NCI-H1436 (cell line): ENCODE measurements at places on chromosomes 16 and 17.

DNA sequence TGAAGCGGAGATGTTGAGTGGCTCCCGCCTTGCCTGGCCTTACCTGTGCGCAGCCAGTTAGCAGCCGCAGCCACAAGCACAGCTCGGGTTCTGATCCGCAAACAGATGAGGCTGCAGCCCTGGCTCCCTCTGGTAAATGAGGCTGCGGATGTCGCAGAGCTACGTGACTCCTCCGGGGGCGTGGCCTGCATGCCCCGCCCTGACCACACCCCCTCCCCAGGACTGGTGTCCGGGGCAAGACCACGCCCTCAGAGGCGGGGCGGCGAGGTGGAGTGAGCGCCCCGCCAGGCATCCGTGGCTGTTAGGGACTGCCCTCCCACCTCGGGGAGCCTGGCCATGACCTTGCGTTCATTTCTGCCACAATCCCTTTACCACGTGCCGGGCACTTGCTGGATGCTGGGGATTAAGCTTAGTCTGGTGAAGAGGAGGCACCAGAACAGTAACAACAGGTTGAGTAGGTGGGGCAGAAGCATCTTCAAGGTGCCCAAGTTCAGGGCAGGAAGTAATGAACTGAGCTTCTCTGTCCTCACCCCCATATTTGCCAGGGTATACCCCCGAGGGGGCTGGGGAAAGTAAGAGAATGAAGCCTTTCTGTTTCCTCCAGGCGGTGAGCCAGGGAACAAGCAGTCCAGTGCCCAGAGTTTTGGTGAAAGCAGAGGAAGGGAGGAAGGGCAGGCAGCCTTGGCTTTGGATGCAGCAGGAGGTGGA lies at the start of gene ALDOC:
TSS of gene ALDOC (minus strand) at position 138 of the 708 bp plus-strand sequence. CDS start 1,363 bp downstream, outside the sequence.
- peak; percentile 99 for DNase-seq

DNA sequence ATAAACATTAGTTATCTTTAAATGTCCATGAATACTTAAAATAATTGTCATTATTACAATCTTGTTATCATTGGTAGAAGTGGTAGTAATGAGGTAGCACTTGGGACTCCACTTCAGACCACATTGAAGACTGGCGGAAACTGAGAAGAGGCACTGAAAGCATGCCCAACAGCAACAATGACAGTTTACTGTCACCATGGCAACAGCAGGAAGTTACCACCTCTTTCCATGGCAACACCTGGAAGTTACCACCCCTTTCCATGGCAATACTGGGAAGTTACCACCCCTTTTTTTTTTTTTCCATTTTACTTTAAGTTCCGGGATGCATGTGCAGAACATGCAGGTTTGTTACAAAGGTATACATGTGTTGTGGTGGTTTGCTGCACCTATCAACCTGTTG lies 494.9 kb upstream of the RBFOX1 start:
- DNase-seq: no peak

- DNase-seq: no peak
These were observed 19.7 kb upstream of the CDR2 start for GRCh38 chr16:22394121-22394520.

- DNase-seq: no peak
These were observed 34.1 kb downstream of the EEF2K start for GRCh38 chr16:22240023-22240710.

DNA sequence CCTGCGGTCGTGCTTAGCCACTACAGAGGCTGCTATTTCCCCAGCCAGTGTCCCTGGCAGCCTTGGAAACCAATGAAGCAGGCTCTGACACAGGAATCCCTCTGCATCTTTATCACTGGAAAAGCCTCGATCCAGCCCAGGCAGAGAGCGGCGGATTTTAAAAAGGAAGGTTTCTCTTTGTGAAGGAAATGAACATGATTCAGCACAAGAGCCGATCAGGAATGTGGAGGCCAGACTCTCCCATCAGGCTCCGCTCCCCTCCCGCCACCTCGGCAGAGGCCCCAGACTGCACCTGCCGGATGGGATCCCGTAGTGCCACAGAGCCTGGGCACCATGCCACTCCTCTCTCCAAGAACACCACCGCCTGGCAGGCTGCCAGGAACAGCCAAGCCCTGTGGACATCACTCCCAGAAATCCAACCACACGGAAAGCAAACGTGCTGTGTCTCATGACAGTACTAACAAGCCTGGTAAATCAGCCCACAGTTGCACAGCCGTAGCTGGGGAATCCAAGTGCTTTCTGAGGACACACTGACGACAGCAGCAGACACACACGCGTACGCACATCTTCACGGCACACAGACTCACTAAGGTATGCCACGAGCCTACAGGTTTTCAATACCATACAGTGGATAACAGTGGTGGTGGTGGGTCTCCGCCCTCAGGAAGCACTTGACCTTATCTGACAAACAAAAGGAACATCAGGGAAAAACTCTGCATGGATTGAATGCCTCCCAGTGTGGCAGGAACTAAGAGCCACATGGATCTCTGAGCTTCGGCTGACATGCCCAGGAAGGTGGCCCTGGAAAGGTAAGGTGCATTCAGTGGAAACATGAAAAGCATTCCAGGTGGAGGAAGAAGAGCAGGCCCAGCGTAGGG lies 5.4 kb downstream of the LRRC75A start:
- peak; percentile 80 for DNase-seq

- no peak for DNase-seq
These were observed 709 bp downstream of the STAT5A start for GRCh38 chr17:42288803-42289610.

GRCh38 chr17:4177806-4178205 lies 34.8 kb downstream of the CYB5D2 start:
- DNase-seq: no peak

GRCh38 chr16:53094013-53094630 lies 39.3 kb downstream of the CHD9 start:
- no peak for DNase-seq

GRCh38 chr17:77898521-77899434 lies 59.7 kb upstream of the TNRC6C start:
- no peak for DNase-seq

GRCh38 chr16:9366048-9366969 lies 274.9 kb downstream of the HAPSTR1 start:
- DNase-seq: no peak

DNA sequence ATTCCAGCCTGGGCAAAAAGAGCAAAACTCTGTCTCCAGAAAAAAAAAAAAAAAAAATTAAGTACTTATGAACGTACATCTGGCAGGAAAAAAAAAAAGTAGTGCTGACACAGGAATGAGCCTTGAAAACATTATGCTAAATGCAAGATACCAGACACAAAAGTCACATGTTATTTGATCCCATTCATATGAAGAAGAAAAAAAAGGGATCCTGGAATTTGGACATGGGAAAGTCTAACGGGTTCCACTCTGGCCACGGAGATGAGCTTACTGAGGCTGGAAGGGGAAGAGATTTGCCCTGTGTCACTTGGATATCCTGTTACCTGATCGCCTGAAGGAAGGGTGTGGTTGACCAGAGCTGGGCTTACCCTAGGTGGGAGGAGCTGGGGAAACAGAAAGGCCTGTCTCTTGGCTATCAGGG lies 251.9 kb downstream of the PARN start:
- DNase-seq: no peak

DNA sequence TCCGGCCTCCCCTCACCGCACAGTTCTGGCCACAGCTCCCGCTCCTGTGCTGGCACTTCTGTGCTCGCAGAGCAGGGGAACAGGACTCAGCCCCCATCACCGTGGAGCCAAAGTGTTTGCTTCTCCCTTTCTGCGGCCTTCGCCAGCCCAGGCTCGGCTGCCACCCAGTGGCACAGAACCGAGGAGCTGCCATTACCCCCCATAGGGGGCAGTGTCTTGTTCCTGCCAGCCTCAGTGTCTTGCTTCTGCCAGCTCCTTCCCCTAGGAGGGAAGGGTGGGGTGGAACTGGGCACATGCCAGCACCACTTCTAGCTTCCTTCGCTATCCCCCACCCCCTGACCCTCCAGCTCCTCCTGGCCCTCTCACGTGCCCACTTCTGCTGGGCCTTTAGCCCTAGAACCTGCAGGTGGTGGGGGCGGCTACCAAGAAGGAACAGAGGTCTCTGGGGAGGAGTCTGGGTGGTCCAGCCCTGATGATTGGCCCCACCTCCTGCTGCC lies 645 bp upstream of the ELMO3 start:
- DNase-seq: peak; percentile 46

DNA sequence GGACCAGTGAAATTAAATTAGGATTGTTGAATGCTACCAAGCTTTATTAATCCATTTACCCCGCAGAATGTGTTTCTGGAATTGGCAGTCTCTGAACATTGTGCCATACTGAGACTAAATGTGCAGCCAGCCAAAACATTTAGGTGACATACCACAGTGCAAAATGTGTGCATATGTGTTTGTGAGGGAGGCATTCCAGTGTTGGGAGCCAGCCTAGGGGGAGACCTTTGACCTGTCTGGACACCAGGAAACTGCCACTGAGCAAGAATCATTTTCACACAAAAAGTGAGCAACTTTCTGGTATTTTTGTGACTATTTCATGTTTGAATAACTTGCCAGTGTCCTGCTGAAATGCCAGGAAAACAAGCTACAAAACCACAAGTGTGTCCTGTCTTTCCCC lies 64.7 kb upstream of the SLC12A3 start:
- DNase-seq: no peak

DNA sequence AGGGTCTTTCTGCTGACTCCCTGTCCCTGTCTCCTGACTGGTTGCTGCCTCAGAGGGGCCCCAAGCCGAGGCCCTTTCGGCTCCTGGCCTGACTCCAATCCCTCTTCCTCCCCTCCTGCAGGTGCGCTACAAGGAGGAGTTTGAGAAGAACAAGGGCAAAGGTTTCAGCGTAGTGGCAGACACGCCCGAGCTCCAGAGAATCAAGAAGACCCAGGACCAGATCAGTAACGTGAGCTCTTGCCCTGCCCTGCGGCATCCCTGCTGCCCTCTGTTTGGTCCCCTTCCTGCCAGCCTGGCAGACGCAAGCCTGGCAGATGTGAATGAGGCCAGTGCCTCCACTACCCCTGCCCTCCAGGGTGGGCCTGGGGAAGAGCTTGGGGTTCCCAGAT lies 27.1 kb upstream of the LASP1NB start:
- no peak for DNase-seq

DNA sequence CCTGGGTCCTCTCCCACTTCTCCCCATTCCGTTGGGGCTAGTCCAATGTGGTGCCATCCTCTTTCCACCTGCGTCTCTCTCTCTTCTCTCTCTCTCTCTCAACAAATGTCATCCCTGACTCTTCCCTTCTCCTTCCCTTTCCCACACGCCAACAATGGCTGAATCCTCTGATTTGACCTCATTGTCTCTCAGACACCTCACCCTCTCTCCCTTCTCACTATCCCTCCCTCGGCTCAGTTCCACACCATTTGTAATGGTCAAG lies 628 bp upstream of the ZNF18 start:
- DNase-seq: no peak

DNA sequence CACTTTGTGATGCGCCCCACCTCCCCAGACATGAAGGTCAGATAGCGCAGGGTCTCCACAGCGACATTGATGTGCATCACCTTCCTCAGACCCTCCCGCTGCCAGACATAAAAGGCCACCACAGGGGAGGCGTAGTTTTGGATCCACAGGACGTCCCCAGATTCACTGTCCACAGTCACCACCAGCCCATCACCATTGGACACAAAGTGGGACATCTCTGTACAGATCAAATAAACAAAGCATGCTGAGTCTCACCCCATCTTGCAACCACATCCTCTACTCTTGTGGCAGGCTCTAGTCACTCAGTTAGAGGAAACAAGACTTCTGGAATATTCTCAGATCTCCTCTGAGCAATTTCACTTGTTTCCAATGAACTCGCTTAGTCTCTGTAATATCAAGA lies 46.3 kb upstream of the ICAM2 start:
- no peak for DNase-seq

DNA sequence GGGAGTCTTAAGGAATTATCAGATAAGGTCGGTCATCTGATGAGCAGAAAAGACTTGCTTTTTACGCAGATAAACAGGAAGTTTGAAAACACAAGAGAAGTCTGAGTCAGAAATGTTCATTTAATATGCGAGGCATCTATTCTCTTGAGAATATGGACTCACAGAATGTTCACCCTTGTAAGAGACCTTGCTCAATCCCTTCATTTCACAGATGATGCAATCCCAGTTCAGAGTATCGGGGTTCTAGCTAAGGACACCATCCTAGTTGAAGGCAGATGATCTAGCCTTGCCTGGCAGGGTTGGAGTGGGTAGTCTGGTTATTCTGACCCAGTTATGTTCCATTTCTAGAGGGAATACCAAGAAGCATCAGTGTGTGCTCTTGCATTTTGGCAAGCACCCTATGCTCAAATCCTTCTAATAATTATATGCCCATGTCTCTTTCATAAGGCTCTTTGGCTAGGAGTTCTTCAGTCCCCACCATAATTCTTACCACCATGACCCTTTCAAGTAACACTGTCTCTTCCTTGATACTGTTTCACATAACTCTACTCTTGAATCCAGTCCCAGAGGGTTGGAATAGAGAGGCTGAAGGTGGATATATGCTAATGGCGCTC lies 42.5 kb downstream of the YPEL2 start:
- no peak for DNase-seq
